ENCODE measurements at places on chromosomes 12 and 14. TPM values are rescaled to one million over a fixed set of nuclear protein-coding genes. Genes with fewer than 3 reads are reported as not detected.

- H3K4me1 ChIP-seq: peaks cover 70% of the 10 kb centered on the region
- peak overlapping the region; percentile 25 for H3K27ac ChIP-seq
- no peaks in the 10 kb centered on the region for H3K36me3 ChIP-seq
- H3K4me3 ChIP-seq: no peak overlapping the region
- peak; percentile 15 for DNase-seq
- H3K27me3 ChIP-seq: no peaks in the 10 kb centered on the region
Observed at GRCh38 chr14:103729496-103730448, 14.2 kb downstream of the ZFYVE21 start.

DNA sequence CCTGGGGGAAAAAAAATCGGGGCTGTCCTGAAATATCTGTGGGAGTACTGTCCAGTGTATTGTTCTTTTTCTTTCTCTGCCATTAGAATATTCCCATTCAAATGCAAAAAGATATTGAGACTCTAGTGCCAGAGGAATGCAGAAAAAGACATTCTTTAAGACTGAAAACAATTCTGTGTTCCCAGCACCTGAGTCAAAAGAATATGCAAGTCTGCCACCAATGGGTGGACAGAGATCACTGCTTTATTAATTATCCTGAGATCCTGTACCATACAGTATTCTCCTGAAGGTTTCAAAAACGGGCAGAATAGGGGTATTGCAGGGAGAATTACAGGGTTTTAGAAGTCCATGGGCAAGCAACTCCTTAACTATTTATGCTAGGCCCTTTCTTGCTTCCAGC is 361.8 kb downstream of the C12orf50 start:
- no peaks in the 10 kb centered on the region for H3K36me3 ChIP-seq
- no peak overlapping the region for H3K27ac ChIP-seq
- H3K4me1 ChIP-seq: no peaks in the 10 kb centered on the region

The MYF6 gene
- total RNA-seq: 0.23 TPM

The SUPT16H gene
- 36.1 TPM for total RNA-seq

DNA sequence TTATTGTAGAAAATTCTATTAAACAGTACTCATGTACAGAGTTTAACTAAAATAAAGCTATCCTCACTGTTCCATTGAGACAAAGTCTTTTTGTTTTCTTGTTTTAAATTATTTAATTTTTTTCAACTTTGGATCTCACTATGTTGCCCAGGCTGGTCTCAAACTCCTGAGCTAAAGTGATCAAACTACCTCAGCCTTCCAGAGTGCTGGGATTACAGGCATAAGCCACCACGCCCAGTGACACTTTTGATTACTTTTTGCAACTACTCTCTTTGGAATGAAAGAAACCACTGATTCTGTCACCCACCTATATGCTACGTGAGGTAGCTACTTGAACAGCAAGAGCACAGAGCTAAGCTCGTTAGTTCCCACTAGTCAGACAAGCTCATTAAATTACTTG is 17.1 kb downstream of the ZFC3H1 start:
- no peak for DNase-seq
- H3K4me1 ChIP-seq: peaks cover 7% of the 10 kb centered on the region
- peak overlapping the region; percentile 71 for H3K27ac ChIP-seq
- H3K4me3 ChIP-seq: no peak overlapping the region

DNA sequence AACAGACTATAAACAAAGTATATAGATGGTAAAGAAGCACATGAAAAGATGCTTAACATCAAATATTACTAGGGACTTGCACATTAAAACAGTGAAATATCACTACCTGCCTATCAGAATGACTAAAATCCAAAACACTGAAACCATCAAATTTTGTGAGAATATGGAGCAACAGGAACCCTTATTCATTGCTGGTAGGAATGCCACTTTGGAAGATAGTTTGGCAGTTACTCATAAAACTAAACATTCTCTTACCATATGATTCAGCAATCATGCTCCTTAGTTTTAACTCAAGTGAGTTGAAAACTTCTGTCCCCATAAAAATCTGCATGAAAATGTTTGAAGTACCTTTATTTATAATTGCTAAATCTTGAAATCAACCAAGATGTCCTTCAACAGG is 297.6 kb downstream of the DAD1 start:
- no peak overlapping the region for H3K4me3 ChIP-seq
- no peak for DNase-seq
- no peaks in the 10 kb centered on the region for H3K36me3 ChIP-seq
- H3K27me3 ChIP-seq: no peaks in the 10 kb centered on the region
- no peaks in the 10 kb centered on the region for H3K4me1 ChIP-seq
- H3K27ac ChIP-seq: no peak overlapping the region

DNA sequence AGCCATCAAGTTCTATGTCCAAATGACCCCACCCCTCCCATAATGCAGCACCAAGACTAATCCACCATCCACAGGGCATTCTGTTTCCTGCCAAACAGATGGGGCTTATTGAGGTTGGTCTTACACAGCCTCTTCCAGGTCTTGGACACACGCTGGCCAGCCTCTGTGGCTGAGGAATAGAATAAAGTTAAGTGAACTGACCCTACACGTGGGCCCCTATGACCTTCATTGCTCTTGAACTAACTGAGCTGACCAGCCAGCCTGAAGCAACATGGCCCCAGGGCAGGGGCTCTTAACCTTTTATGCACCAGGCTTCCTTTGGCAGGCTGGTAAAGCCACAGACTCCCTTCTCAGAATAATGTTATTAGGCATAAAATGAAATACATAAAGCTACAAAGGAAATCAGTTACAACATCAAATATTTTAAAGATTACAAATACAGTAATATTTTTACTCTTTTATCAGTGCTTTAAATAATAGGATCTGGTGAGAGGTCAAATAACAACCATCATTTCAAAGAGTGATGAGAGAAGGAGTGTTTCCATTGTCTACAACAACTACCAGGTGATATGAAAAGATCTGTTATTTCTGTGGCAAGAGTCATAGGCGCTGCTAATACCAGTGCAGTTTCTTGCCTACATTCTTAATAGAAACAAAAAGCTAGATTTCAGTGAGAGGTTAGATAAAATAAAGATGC is 192.9 kb upstream of the NUDT4 start:
- no peaks in the 10 kb centered on the region for H3K36me3 ChIP-seq
- peaks cover 23% of the 10 kb centered on the region for H3K4me1 ChIP-seq
- peak overlapping the region; percentile 86 for H3K27ac ChIP-seq

The LTBR gene
- 14.9 TPM for total RNA-seq

GRCh38 chr12:7146228-7146627 is 16.1 kb downstream of the CLSTN3 start:
- no peak for DNase-seq
- H3K4me1 ChIP-seq: peaks cover 5% of the 10 kb centered on the region
- no peaks in the 10 kb centered on the region for H3K36me3 ChIP-seq

- H3K4me1 ChIP-seq: peaks cover 7% of the 10 kb centered on the region
- DNase-seq: no peak
- no peaks in the 10 kb centered on the region for H3K36me3 ChIP-seq
- H3K4me3 ChIP-seq: no peak overlapping the region
Observed at GRCh38 chr12:119327471-119327870, 7.1 kb upstream of the CCDC60 start.

The LALBA gene
- not detected for total RNA-seq

- no peak overlapping the region for H3K27ac ChIP-seq
- H3K36me3 ChIP-seq: no peaks in the 10 kb centered on the region
Observed at GRCh38 chr14:54226103-54226502, 170.7 kb upstream of the CDKN3 start.

DNA sequence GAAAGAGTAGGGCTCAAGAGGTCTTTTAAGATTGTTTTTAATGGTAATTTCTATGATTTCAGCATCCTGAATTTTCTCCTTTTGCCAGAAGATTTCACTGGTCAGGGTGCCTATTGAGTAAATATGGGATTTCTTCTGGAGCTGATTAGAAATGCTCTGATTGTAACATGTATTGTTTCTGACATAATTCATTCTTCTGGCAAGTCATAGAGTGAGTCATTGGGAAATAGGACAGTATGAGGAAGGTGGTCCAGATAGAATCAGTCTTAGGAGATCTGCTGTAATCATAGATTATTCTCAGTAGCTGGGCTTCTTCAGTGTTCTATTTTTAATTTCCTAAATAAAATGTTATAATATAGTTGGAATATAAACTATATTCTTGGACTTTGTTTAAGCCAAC is 182.0 kb upstream of the NAV3 start:
- H3K27me3 ChIP-seq: no peaks in the 10 kb centered on the region
- H3K27ac ChIP-seq: no peak overlapping the region

- no peak for DNase-seq
- H3K4me3 ChIP-seq: no peak overlapping the region
- no peak overlapping the region for H3K27ac ChIP-seq
- H3K36me3 ChIP-seq: no peaks in the 10 kb centered on the region
- no peaks in the 10 kb centered on the region for H3K27me3 ChIP-seq
Observed at GRCh38 chr14:79652513-79653307, 558.6 kb downstream of the DIO2 start.

DNA sequence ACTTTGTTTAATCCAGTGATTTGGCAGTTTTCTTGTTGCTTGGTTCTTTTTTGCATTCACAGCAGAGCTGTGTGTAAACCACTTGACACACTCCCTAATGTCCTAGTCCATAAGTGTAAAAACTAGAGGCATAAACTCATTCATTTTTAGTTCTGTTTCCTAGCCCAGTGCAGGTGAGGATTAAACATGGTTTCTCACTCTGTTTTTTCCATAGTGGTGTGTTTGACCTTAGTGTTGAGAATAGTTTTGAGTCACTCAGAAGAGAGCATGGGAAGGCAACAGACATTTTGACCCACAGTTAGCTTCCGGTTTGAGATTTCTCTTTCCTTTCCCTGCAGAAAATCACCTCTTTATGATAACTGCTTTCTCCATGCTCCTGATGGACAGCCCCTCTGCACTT is 24.2 kb upstream of the GALNT16 start:
- no peak overlapping the region for H3K4me3 ChIP-seq
- H3K27ac ChIP-seq: no peak overlapping the region
- H3K36me3 ChIP-seq: peaks cover 98% of the 10 kb centered on the region
- no peaks in the 10 kb centered on the region for H3K4me1 ChIP-seq
- DNase-seq: no peak

GRCh38 chr14:68756000-68756481 is 36.8 kb downstream of the ZFP36L1 start:
- peaks cover 66% of the 10 kb centered on the region for H3K4me1 ChIP-seq
- no peak overlapping the region for H3K4me3 ChIP-seq
- H3K27me3 ChIP-seq: no peaks in the 10 kb centered on the region
- no peaks in the 10 kb centered on the region for H3K36me3 ChIP-seq
- H3K27ac ChIP-seq: no peak overlapping the region
- DNase-seq: no peak

DNA sequence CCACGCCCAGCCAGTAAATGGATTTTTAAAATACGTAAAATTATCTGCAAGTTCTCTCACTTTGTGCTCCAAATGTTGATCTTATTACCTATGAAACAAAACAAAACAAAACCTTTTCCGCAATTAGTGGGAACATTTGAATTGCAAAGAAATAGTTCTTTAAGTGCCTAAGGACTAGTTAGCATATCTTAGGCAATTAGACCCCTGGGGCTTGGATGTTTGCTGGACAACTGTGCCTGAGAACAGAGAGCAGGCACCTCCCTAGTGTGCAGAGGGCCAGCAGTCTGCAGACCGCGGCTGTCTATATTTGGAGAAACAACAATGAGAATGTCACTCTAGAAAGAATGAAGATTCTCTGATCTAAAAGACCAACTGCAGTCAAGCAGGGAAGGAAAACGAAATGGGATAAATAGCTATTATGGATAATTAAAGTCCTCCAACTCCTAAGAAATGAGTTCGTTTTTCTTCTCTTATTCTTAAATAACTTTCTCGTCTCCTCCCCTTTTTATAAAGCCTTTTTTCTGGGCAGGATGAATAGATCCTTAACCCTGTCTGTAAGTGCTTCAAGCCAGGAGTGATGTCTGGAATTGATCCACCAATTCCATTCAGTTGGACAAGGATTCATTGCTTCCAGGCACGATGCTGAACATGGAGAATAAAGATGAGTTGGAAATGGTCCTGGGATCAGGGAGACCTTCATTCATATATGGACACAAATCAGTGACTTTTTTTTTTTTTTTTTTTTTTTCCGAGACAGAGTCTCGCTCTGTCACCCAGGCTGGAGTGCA is 16.2 kb downstream of the SLC17A8 start:
- H3K4me3 ChIP-seq: no peak overlapping the region
- no peak overlapping the region for H3K27ac ChIP-seq
- H3K4me1 ChIP-seq: peaks cover 11% of the 10 kb centered on the region
- DNase-seq: no peak
- no peaks in the 10 kb centered on the region for H3K27me3 ChIP-seq

The LRFN5 gene
- 0.85 TPM for total RNA-seq

DNA sequence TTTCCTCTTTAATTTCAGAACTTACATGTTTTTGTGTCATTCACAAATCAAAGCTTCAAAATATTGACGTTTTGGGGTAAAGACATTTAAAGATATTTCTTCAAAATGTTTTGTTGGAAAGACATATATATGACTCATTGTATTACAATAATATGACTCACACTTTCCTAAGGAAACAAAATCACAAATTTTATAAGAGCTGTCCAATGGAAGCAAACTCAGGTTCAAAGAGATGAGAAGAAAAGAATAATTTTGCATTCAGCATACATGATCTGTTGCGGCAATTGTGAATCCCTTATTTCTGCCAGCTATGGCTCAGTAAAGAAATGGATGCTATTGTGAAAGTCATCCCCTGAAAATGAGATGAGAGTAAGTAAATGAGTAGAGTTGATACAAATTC is 82.7 kb downstream of the GRIP1 start:
- no peaks in the 10 kb centered on the region for H3K36me3 ChIP-seq
- H3K4me3 ChIP-seq: no peak overlapping the region
- DNase-seq: no peak

DNA sequence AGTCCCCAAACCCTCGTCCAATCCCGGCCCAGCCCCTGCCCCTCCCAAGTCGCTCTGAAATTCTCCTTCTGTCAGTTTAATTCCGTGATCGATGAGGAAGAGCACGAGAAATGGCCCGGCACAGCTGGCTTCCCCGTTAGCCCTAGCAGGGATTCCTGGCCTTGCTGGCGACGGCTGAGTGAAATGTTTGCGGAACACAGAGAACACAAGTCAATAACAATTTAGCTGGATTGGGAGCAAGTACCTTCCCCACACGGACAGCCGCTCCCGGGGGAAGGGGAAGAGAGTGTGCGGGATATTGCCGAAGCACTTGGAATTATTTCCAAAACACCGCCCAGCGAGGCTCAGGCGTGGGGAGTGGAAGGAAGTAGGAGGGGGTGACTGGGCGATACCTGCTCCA is 134.6 kb downstream of the RBM19 start:
- H3K4me3 ChIP-seq: no peak overlapping the region
- no peak overlapping the region for H3K27ac ChIP-seq
- no peaks in the 10 kb centered on the region for H3K36me3 ChIP-seq
- H3K4me1 ChIP-seq: no peaks in the 10 kb centered on the region

DNA sequence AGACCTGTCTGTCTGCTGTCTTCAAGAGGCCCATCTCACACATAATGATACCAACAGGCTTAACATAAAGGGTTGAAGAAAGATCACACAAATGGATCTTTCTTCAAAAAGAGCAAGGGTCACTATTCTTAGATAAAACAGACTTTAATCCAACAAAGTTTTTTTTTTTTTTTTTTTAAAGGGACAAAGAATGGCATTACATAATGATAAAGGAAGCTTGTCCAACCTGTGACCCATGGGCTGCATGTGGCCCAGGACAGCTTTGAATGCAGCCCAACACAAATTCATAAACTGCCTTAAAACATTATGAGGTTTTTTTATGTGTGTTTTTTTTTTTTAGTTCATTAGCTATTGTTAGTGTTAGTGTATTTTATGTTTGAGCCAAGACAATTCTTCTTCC is 6.8 kb upstream of the FAM186B start:
- no peaks in the 10 kb centered on the region for H3K27me3 ChIP-seq
- no peaks in the 10 kb centered on the region for H3K36me3 ChIP-seq
- H3K4me1 ChIP-seq: no peaks in the 10 kb centered on the region
- DNase-seq: no peak

GRCh38 chr14:78561074-78561473 is 390.9 kb downstream of the NRXN3 start:
- no peaks in the 10 kb centered on the region for H3K36me3 ChIP-seq
- no peak overlapping the region for H3K4me3 ChIP-seq
- H3K27ac ChIP-seq: no peak overlapping the region
- no peaks in the 10 kb centered on the region for H3K27me3 ChIP-seq
- DNase-seq: no peak
- no peaks in the 10 kb centered on the region for H3K4me1 ChIP-seq

The TRAF3 gene
- 14.7 TPM for total RNA-seq

All from heart right ventricle (tissue), 16 donors.